ENCODE measurements at places on chromosomes 1 and 21. TPM values are rescaled to one million over a fixed set of nuclear protein-coding genes. Genes with fewer than 3 reads are reported as not detected.

The CFHR5 gene
- total RNA-seq = not detected

The CDA gene
- 2.2 TPM for total RNA-seq

The LCE3E gene
- total RNA-seq = not detected

The C1orf141 gene
- total RNA-seq = not detected

The PLXNA2 gene
- 18.1 TPM for total RNA-seq

The DMRTA2 gene
- total RNA-seq = not detected

The BCAN gene
- total RNA-seq = not detected

The C2CD4D gene
- not detected for total RNA-seq

The ILDR2 gene
- 0.09 TPM for total RNA-seq
